ENCODE measurements at places on chromosomes 5 and 9.

GRCh38 chr5:95810305-95811125, 12.0 kb downstream of the GLRX start:
- H3K4me3 ChIP-seq: no peak overlapping the region
- no peak for DNase-seq
- H3K36me3 ChIP-seq: peaks cover 15% of the 10 kb centered on the region
- no peaks in the 10 kb centered on the region for H3K27me3 ChIP-seq
- H3K4me1 ChIP-seq: no peaks in the 10 kb centered on the region
- peak overlapping the region; percentile 69 for H3K27ac ChIP-seq

GRCh38 chr9:96137671-96138429, 164.1 kb downstream of the HSD17B3 start:
- no peaks in the 10 kb centered on the region for H3K27me3 ChIP-seq
- peak overlapping the region; percentile 88 for H3K27ac ChIP-seq
- peak overlapping the region; percentile 18 for H3K4me3 ChIP-seq
- H3K4me1 ChIP-seq: peaks cover 26% of the 10 kb centered on the region
- no peaks in the 10 kb centered on the region for H3K36me3 ChIP-seq

DNA sequence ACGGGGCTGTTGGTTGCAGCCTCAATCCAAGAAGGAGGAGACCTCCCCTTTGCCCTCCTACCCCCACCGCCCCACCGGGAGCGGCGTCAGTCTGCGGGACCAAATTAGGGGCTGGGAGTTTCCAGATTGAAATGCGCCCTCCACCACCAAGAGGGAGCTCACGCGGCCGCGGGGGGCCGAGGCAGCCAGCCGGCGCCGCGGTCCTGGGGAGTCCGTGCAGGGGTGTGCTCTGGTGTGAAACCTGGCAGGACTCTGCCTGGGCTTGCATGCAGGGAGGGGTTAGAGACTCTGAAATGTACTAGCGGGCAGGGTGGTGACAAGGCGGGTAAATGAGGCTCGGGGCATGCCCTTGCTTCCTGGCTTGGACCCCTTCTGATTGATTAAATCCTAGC, 989 bp upstream of the FBN2 start:
- DNase-seq: no peak
- peak overlapping the region; percentile 37 for H3K4me3 ChIP-seq
- no peak overlapping the region for H3K27ac ChIP-seq
- peaks cover 36% of the 10 kb centered on the region for H3K27me3 ChIP-seq
- no peaks in the 10 kb centered on the region for H3K36me3 ChIP-seq
- peaks cover 20% of the 10 kb centered on the region for H3K4me1 ChIP-seq

DNA sequence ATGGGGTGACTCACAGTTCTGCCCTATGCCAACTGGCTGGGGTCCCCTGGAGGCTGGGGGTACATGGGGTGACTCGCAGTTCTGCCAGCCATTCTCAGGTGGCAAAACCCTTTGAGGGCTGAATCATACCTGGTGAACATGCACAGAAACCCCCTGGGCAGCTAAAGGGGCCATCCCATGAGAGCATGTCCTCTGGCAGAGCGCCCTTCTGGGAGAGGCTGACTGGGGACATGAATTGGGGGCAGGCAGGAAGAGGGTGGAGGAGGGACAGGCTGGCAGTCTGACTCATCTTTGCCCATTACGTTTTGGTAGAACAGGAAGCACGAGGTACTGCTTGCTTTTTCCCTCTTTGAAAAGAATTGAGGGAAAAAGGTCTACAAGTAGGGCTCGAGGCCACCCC, 16.7 kb downstream of the TRAF1 start:
- no peaks in the 10 kb centered on the region for H3K27me3 ChIP-seq
- H3K4me3 ChIP-seq: no peak overlapping the region
- no peaks in the 10 kb centered on the region for H3K36me3 ChIP-seq
- peak overlapping the region; percentile 12 for H3K27ac ChIP-seq
- DNase-seq: no peak

DNA sequence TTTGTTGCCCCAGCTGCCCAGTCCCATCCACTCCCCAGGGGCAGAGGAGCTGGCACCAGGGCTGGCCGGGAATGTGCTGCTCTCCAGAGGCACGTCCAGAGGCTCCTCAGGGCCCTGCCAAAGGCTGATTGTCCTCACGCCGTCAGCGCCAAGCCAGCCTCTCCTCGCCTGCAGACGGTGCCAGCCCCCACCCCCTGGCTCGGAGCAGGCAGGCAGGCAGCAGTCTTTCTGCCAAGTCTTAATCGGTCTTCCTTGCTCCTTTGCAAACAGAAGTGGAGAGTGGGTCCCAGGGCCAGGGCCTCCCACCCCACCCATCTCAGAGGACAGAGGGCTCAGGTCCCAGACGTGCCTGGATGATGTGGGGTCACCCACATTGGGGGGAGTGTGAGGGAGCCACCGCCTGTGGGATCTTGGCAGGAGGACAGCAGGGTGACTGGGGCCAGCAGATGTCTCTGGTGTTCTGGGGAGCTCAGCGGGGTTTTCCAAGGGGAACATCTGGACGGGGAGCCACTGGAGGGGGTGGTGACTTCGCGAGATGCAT, 36.3 kb downstream of the FAM163B start:
- DNase-seq: no peak
- H3K4me3 ChIP-seq: no peak overlapping the region
- H3K36me3 ChIP-seq: no peaks in the 10 kb centered on the region
- H3K27ac ChIP-seq: no peak overlapping the region
- no peaks in the 10 kb centered on the region for H3K27me3 ChIP-seq

DNA sequence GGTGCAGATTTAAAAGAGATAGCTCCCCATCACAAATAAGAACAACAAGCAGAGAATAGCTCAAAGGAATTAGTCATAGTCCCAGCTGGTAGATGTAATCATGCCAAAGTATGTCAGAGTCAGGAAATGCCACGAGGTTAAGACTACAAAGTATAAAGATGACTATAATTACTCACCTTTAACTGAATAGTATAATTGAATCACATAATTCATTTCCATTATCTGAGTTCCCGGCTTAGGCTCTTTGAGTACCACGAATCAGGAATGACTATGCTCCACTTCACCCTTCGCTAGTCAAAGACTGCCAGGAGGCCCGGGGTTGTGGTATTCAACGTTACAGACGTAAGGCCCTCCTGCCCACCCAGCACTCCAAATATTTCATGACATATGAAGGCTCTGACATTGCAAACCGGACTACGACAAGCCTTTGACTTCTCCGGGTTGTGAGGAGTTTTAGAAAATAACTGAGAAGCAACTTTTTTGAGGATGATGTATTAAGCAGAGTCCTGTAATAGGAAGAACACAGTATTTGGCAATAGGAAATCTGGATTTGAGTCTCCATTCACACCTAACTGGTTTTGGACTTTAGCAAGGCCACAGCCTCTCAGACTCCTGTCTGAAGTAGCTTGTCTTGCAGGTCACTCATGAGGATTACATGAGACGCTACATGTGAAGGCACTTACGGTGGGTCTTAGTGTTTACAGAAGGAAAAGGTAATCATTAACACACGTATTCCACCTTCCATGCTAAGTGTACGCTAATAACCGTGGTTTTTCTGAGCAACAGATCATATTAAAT, 64.6 kb downstream of the ENC1 start:
- no peak overlapping the region for H3K4me3 ChIP-seq
- DNase-seq: no peak
- H3K4me1 ChIP-seq: no peaks in the 10 kb centered on the region
- no peaks in the 10 kb centered on the region for H3K27me3 ChIP-seq
- peak overlapping the region; percentile 23 for H3K27ac ChIP-seq
- H3K36me3 ChIP-seq: no peaks in the 10 kb centered on the region

DNA sequence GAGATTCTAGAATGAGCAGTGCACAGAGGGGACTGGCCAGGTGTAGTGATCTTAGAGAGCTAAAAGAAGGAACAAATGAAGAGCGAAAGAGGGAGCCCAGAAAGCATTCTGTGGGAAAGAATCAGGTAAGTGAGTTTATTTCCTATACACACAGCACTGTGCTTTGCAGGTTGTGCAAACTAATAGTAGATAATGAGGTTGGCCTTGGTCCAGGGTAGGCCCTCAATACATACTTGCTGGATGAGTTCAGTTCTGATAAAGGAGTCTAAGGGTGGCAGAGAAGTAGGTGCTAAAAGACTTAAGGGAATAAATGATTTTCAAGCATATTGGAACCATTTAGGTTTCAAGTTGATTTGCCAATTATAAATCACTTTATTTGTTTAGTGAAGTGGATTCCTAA, 122.0 kb downstream of the NPR3 start:
- H3K36me3 ChIP-seq: no peaks in the 10 kb centered on the region
- H3K27me3 ChIP-seq: no peaks in the 10 kb centered on the region
- no peak overlapping the region for H3K27ac ChIP-seq

- no peak for DNase-seq
- no peaks in the 10 kb centered on the region for H3K27me3 ChIP-seq
- no peak overlapping the region for H3K4me3 ChIP-seq
- no peaks in the 10 kb centered on the region for H3K4me1 ChIP-seq
- no peaks in the 10 kb centered on the region for H3K36me3 ChIP-seq
- H3K27ac ChIP-seq: no peak overlapping the region
Measured at GRCh38 chr5:74543162-74543995, 97.1 kb downstream of the ENC1 start.

GRCh38 chr9:25677301-25678146, 720 bp downstream of the TUSC1 start:
- no peaks in the 10 kb centered on the region for H3K27me3 ChIP-seq
- peaks cover 25% of the 10 kb centered on the region for H3K4me1 ChIP-seq
- DNase-seq: peak; percentile 61
- peak overlapping the region; percentile 97 for H3K4me3 ChIP-seq
- peak overlapping the region; percentile 98 for H3K27ac ChIP-seq

- H3K4me1 ChIP-seq: no peaks in the 10 kb centered on the region
- DNase-seq: peak; percentile 41
Measured at GRCh38 chr5:58871648-58872242, 288.9 kb downstream of the RAB3C start.

DNA sequence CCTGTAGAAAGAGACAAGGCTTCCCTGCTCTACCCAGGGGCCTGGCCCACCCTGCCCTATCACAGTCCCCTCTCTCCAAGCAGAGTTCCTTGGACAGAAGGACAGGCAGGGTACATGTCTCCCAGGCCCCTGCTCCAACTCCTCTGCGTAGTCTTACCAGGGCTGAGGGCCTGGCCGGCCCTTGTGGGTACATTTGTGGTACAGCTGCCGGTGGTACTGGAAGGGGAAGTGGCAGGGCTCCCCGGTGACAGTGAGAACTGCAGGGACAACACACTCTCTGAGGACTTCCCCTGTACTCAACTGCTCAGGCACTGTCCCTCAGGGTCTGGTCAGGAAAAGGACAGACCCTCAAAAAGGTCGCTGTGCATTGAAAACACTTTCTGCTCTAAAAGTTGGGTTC, 3.6 kb downstream of the F12 start:
- no peaks in the 10 kb centered on the region for H3K36me3 ChIP-seq
- peaks cover 14% of the 10 kb centered on the region for H3K4me1 ChIP-seq
- no peak for DNase-seq
- no peak overlapping the region for H3K4me3 ChIP-seq

DNA sequence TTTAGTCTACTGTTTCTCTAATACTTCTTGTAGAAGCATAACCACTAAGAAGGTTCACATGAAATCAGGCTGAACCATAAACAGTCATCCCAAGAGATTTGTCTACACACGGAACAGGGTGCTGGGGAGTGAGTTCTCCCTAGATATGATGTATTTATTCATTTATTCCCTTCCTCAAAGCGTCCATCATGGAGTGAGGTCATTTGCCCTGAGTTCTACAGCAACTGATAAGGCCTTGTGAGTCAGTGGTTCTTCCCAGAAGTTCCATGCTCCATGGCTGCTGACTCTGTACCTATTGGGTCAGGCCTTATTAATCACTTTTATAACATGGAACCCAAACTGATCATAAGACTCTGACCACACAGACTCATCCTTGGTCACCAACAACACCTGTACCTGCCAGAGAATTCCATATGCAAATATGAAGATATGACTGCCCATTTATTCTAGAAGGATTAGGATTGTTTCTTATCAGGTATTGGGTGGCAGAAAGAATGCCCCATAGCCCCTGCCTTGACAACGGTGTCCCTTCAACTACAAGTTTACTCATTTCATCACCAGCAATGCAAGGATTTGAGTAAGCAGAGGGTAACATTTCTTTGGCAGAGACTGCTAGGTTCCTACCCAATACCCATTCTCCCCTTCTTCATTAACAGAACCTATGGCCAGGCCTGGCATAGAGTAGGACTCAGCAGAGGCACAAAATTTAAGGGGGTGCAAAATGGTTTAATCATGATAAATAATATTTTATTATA, 118.1 kb downstream of the LHFPL2 start:
- H3K36me3 ChIP-seq: no peaks in the 10 kb centered on the region
- H3K4me1 ChIP-seq: peaks cover 57% of the 10 kb centered on the region
- H3K27ac ChIP-seq: no peak overlapping the region
- no peak for DNase-seq
- no peak overlapping the region for H3K4me3 ChIP-seq

GRCh38 chr5:34585601-34586104, 70.5 kb upstream of the RAI14 start:
- no peak overlapping the region for H3K4me3 ChIP-seq
- H3K4me1 ChIP-seq: no peaks in the 10 kb centered on the region
- DNase-seq: no peak
- H3K27me3 ChIP-seq: no peaks in the 10 kb centered on the region

DNA sequence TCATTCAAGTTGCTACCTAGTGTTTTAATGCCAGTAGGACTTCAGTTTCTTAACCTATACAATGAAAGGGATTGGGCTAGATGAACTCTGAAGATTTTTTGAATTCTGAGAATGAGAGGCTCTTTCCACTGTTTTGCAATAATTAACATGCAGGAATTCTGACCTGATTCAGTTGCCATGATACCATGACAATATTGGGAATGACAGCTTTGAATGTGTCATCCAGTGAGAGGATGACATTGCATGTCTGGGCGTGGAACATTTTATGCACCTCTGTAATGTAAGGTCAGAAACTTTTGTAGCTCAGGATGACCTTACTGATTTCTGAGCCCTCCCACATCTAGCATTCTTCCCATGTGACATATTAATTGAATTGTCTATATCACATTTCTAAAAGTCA, 30.6 kb upstream of the SPINK5 start:
- H3K27me3 ChIP-seq: no peaks in the 10 kb centered on the region
- no peak overlapping the region for H3K27ac ChIP-seq
- no peak overlapping the region for H3K4me3 ChIP-seq
- DNase-seq: no peak

GRCh38 chr5:177482359-177482795, 8.9 kb upstream of the DBN1 start:
- DNase-seq: no peak
- no peak overlapping the region for H3K4me3 ChIP-seq
- no peaks in the 10 kb centered on the region for H3K36me3 ChIP-seq
- no peaks in the 10 kb centered on the region for H3K27me3 ChIP-seq
- peaks cover 7% of the 10 kb centered on the region for H3K4me1 ChIP-seq
- H3K27ac ChIP-seq: no peak overlapping the region

- no peaks in the 10 kb centered on the region for H3K36me3 ChIP-seq
- no peaks in the 10 kb centered on the region for H3K4me1 ChIP-seq
- H3K27me3 ChIP-seq: no peaks in the 10 kb centered on the region
- no peak overlapping the region for H3K4me3 ChIP-seq
- no peak overlapping the region for H3K27ac ChIP-seq
- DNase-seq: no peak
Measured at GRCh38 chr5:164721116-164721515, 1215.7 kb downstream of the MAT2B start.

- no peak overlapping the region for H3K4me3 ChIP-seq
- DNase-seq: peak; percentile 44
- no peaks in the 10 kb centered on the region for H3K27me3 ChIP-seq
- H3K27ac ChIP-seq: peak overlapping the region; percentile 13
Measured at GRCh38 chr9:95189251-95190098, 128.0 kb downstream of the FANCC start.

- no peaks in the 10 kb centered on the region for H3K4me1 ChIP-seq
- H3K27me3 ChIP-seq: no peaks in the 10 kb centered on the region
- no peak overlapping the region for H3K4me3 ChIP-seq
- DNase-seq: peak; percentile 20
- H3K27ac ChIP-seq: no peak overlapping the region
Measured at GRCh38 chr9:33329117-33329563, 38.8 kb downstream of the NFX1 start.

GRCh38 chr9:221989-222776, 7.5 kb downstream of the DOCK8 start:
- no peak overlapping the region for H3K4me3 ChIP-seq
- no peaks in the 10 kb centered on the region for H3K27me3 ChIP-seq
- DNase-seq: no peak
